ENCODE measurements at places on chromosomes 5 and 9.

- DNase-seq = no peak
These were observed 28.0 kb downstream of the RFK start for GRCh38 chr9:76366275-76366674.

GRCh38 chr5:148541054-148541835 lies 113.1 kb downstream of the HTR4 start:
- DNase-seq = no peak

DNA sequence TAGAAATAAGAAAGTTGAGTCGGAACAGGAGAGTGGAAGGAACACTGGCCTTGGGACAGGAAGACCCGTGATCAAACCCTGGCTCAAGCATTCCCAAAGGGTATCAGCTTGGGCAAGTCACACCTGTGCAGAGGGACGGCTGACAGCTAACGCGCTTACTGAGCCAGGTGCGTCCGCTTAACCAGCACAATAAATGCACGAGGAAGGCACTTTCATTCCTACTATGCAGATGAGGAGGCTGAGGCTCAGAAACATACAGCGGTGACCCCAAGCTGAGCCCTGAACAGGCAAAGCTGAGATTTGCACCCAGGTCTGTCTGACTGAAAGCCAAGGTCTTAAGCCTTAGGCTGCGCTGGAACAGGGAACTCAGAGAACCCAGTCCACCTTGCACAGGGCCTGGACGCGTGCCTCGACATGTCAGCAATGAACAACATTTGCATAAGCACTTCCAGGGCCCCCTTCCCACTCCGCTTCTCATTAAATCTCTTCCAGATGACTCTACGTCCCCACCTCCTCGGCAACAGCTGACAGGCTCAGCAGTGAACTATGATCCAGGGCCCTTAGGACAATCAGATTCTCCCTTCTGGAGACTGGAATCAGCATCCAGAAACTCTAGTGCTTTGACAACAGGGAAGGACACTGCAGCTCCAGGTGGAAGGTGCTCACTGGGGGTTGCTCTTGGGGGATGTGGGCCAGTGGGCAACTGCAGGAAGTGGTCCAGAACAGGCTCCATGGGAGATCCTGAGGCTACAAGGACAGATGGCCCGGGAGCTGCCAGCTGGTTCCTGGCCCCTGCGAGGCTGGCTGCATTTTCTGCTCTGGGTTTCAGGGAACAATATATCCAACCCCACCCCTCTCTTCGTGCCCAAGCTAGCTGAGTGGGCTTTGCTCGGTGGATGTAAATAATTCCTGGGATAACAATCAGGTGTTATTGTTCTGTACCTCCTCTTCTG lies 35.2 kb downstream of the SH3PXD2B start:
- DNase-seq = no peak

GRCh38 chr5:103290846-103291245 lies 32.3 kb downstream of the MACIR start:
- DNase-seq = no peak

DNA sequence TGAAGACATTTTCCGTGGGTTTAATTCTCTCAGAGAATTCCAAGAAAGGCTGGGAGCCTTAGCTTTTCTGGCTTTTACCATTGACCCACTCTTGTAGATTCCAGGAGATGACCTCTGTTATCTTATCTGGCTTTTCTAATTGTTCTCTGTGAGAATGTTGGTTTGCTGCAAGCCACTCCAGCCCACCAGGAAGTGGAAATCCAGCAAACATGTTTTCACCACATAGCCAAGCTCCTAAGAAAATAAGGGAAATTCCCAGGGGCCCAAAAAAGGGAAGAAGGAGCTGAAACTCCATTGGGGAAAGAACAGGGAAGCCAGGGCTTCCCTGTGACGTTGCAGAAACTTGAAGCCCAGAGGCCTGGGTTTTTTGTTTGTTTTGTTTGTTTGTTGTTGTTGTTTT lies 19.7 kb downstream of the GPR107 start:
- DNase-seq = no peak

- DNase-seq = no peak
These were observed 8.7 kb downstream of the NREP start for GRCh38 chr5:111748304-111748763.

- no peak for DNase-seq
These were observed 286.4 kb downstream of the AOPEP start for GRCh38 chr9:95012902-95013301.

- no peak for DNase-seq
These were observed 70.8 kb upstream of the UNC5A start for GRCh38 chr5:176739461-176740051.

- no peak for DNase-seq
These were observed 42.2 kb downstream of the PTTG1 start for GRCh38 chr5:160463740-160464465.
